ENCODE measurements at places on chromosomes 3 and 15.

DNA sequence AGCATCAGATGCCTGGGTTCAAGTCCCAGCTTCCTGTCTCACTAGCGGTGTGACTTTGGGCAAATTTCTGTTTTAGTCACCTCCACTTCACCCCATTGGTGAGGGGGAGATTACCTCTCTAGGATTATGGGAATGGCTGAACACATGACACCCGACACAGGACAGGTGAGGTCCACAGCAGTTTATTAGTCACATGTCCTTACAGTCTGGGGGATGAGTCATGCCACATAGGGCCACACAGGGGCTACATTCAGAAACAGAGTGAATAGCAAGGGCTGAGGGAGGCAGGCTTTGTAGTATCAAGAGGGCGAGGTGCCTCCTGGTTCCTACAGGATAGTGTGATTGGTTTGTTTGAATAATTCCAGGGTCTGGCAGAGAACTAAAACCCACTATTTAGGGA, 15.2 kb upstream of the ITGA11 start:
- DNase-seq = no peak

GRCh38 chr3:81406318-81406717, 355.1 kb downstream of the GBE1 start:
- DNase-seq = peak; percentile 2

GRCh38 chr3:15936312-15936711, 138.5 kb upstream of the ANKRD28 start:
- DNase-seq = no peak

DNA sequence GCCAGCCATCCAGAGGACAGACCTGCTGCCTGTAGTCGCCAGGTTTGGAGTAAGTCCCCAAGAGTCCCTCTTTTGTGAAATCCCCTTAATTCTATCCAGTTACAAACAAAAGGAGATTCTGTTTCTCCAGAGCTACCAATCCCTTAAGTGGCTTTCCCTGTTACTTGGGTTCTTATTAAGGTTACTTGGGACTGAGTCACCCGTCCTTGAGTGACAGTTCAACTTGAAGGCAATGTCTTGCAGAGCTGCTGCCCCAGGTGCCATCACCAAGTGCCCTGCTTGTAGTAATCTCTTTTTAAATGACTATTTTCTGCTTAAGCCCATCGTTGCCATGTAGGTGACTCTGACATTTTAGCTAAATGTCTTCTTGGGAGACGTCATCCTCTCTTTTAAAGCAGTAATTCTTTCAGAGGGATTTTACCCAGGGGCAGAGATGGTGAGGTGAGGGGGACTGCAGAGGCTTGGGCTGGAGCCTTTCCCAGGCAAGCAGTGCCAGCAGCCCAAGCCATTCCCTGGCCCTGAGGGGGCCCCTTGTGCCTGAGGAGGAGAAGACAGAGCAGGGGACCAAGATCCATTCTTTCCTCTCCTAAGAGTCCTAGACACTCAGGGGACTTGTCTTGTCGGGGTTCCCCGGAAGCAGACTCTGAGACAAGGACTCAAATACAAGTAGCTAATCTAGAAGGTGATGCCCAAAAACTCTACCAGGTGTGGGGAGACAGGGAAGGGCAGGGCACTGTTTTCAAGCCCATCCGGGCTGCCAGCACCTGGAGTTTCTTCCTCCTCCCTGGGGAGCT, 253.7 kb downstream of the PLCL2 start:
- no peak for DNase-seq

DNA sequence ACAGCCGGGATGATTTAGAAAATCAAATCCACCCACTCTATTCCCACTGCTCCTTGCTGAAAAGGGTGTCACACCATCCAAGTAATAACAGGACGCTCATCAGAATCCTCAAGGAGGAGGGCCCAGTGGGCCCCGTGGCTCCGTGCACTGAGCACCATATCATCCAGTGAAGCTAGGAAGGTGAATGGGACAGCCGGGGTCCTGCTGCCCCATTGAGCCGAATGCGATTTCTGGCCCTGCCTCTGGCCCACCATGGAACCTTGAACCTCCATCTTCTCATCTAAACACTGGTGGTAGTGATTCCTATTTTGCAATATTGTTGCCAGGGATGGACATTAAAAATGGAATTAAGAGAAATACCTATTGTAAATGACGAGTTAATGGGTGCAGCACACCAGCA, 99.1 kb upstream of the SLC6A11 start:
- no peak for DNase-seq

DNA sequence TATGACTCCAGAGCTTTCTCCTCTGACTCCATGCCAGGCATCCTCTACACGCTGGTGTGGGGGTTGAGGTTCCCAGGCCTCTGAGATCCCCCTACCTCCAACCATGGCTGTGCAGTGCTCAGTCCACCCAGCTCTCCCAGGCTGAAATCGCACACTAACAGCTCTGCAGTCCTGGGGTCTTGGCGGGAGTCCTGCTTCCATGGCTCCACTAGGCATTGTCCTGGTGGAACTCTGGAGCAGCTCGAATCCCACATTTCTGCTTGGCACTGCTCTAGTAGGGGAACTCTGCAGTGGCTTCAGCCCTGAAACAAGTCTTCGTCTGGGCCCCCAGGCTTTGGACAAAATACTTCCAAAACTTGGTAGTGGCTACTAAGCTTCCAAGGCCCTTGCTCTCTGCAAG, 50.7 kb downstream of the ROPN1B start:
- no peak for DNase-seq

- no peak for DNase-seq
Measured at GRCh38 chr3:30281526-30281925, 324.9 kb upstream of the TGFBR2 start.

DNA sequence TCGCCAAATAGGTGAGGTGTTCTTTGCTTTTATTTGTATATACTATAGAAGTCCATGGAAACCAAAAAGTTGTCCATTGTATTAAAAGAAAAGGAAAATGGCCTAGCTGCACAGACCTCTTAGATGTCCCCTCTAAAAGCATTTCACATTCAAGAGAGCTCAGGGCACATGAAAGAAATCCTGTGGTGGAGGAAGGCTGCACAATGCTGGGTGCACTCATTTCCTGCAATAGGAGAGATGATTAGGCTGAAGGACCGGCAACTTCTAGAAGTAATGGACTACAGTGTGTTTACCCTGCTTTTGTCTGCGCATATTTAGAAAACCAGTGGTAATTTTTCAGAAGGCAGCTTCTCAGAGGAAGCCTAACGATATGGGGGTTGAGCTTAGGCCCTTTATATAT, 25.4 kb downstream of the PPM1L start:
- no peak for DNase-seq

DNA sequence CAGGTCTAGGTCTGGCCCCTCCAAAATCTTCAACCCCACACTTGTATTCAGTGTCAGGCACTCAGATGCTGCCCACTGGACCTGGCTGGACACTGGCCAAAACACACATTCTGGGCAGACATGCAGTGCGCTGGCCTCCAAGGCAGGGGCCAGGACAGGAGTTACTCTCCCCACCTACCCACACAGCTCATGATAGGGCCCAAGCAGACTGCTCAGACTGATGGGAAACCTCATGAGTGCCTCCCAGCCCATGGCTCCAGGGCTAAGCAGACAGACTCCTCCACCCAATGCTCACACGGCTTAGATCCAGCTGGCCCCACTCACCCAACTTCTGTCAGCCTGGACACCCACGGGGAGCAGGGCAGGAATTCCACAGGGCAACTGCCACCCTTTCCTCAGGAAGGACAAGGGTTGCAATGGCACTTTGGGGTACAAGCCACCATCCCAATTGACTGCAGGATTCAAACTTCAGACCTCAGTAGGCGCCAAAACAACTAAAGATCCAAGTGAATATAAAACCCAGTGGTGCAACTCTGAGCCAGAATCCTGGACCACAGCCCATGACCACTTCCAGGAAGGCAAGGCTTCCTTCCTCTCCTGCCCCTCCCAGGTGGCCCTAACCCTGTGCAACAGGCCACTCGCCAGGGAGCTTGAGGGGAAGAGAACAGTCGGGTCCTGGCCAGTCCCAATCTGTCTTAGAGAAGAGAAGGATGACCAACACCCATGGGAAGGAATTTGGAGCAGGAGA, 1.4 kb downstream of the LTF start:
- DNase-seq = no peak

DNA sequence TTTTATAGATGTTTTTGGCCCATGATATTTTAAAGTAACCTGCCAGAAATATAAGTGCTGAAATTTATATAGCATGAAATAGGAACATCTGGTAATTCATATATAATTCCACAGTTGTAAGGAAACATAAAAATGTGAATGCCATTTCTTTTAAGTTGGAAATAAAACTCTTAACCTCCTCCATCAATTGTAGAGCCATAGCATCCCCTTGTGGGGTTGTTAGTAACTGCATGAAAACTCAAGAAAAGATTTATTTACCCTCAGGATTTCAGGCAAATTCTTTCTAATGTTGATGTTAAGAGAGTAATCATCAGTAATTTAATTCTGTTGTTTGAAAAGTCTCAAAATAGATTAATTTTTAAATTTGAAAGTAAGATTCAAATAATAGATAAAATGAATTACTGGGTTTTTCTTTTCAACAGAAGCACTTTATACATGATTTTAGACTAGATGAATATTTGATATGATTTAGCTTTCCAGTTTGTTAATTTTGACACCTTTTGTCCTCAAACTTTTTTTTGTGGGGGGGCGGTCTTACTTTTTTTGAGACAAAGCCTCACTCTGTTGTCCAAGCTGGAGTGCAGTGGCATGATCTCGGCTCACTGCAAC, 74.7 kb downstream of the RASA2 start:
- DNase-seq = peak; percentile 81

- DNase-seq = peak; percentile 71
Measured at GRCh38 chr3:141052201-141053069, 1.3 kb downstream of the SPSB4 start.

GRCh38 chr3:107045791-107046190, 331.4 kb upstream of the CCDC54 start:
- no peak for DNase-seq

DNA sequence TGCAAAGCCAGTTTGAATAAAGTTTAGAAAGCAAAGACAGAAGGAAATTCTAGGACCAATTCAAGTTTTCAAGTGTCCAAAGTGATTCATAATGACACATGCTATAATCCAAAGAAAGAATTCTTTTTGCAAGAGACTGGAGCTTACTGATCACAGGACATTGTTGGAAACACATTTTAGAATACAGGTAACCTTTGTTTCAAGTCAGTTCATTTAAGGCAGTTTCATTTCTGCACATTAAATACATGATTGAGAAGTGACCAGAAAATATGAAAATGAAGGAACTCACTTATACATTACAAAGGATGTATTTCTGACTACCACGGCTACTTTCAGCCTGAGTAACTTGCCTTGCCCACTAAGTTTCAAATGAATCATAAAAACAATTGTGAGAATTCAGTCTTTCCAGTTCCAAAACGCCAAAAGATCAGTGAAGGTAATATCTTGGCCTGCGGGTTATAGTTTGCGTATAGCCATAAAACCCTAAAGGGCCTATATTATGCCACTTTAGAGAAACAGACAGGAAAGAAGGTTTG, 48.7 kb downstream of the PRICKLE2 start:
- no peak for DNase-seq

GRCh38 chr3:15198686-15199085, 7.4 kb upstream of the CAPN7 start:
- DNase-seq = no peak

DNA sequence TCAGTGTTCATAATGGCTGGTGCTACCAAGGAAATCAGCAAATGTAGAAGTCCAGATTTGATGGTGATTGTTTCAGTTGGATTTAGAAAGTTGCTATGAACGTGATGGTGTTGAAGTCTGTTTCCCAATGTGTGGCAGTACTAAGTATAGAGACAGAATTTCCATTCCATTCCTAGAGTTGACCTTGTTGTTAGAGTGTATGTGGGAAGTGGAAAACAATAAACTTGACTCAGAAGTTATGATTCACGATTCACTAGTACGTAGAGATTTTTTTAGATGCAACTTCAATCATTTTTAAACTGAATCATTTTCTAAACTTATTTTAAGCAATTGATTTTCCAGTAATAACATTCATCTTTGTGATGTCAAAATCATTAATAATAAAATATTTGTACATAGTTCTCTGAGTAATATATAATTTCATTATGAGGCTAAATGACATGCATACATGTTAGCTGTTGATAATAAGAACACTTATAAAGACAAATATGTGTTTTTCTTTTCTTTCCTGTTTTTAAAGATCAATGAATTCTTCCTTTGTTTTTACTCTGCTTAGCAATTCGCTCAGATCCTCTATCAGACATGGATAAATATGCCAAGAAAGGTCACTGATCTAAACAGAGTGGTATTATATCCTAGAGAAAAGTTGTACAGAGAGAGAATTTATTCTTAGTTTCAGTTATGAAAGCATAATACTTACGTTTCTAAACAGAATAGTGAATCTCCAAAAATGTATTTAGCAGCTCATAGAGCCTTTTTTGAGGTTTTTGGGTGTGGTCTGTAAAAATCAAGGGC, 108.8 kb upstream of the GPR149 start:
- no peak for DNase-seq

- no peak for DNase-seq
Measured at GRCh38 chr3:146975476-146975875, 370.3 kb upstream of the PLSCR5 start.

DNA sequence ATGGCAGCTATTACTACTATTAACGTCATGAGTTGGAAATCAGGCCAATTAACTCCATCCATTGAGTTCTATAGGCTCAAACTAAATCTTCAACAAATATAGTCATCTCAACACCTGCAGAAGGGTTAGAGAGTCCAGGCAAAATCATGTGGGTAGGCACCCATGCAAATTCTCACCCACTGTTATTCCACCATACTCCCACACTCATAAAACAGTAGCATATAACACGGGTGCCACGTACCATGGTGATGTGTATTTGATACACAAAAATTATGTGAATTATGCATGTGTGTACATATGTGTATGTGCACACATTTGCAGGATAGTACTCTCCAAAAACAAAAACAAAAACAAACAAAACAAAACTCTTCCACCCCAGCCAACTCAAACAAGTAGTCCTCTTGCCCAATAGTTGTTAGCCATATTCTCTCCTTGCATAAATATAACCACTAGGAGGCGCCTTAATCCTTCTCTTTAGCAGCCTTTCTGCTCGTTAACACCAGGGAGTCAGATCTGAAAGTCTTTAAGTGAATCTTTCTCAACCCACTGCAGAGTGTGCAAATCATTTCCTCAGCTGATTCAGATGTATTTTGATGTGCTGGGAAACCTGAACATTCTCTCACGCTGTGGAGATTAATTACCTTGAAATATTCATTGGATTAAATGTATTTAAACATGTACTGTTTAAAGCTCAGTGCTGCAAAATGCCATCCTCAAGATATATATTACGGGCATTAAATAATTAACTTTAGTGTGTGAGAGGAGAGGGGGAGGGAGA, 38.0 kb upstream of the COPB2 start:
- peak; percentile 94 for DNase-seq

GRCh38 chr3:117367861-117368260, 658.3 kb downstream of the TUSC7 start:
- no peak for DNase-seq

DNA sequence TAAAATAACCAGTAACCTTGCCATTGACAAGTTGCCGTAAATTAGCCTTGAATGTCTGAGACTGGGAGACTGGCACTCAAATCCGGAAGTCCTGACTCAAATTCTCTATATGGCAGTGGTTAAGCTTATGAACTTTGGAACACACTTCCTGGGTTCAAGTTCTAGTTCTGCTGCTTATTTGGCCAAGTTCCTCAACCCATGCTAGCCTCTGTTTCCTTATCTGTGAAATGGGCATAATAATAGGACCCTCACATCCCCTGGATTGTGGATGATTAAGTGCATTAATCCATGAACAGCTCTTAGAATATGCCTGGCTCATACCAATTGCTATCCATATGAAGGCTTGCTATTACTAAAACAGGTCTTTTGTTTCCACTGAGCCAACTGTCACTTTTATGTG, 311.5 kb downstream of the EDEM1 start:
- DNase-seq = no peak
